ENCODE measurements at places on chromosomes 12 and 14.
A peak's percentile ranks its signal among the peaks of the same experiment; 100 is the strongest.

DNA sequence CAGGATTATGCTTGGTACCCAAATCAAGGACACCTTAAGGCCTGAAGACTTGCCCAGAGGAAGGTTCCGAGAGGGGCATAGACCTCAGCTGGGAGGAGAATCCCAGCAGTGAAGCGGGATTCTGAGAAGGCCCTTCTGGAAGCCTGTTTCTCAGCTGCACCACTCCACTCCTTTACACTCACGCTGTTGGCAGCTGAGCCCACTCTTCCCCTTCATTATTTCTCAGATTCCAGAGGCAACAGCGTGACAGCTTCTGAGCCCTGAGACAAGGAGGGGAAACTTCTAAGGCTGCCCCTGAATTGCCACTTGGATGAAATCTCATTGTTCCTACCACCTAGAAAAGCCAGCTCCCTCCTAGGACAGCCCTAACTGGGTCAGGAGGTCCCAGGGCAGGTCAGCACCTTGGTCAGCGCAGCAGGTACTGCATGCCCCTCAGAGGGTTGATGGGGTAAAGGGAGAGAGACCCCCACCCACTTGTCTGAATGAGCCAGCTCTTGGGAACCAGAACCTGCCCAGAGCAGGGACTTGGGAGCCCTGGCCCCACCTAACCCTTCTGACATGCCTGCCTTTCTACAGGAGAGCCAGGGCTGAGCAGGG, 53.9 kb downstream of the ISCA2 start:
- no peak for DNase-seq

DNA sequence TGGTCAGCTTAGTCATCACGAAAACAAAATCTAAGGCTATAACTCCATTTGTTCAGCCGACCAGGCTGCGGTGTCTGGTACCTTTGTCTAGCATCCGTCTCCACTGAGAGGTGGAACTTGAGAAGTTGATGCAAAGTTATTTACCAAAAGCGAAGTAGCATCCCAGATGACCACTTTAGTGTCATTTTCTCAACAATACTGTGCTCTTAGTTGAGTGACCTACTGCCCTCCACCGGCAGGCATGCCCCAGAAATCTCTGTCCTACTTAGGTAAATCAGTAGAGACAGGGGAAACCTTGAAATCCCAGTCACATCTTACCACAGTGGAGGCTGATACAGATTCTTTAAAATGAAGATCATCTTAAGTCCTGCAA, 1.3 kb upstream of the ST8SIA1 start:
- no peak for DNase-seq

DNA sequence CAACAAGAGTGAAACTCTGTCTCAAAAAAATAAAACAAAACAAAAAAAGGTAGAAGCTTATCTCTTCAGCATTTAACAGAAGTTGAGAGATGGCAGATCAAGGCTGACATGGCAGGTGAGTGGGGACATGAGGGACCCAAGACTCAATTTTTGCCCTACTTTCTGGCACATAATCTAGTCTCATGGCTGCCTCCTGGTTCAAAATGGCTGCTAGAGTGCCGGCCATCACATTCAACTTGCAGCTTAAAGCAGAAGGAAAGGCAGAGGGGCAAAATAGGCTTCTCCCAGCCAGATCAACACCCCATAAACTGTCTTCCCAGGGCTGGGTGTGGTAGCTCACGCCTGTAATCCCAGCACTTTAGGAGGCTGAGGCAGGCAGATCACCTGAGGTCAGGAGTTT, 784.9 kb downstream of the MED13L start:
- DNase-seq, result no peak

GRCh38 chr14:69490219-69490918, 5.8 kb downstream of the PLEKHD1 start:
- no peak for DNase-seq

GRCh38 chr14:101873991-101874390, 90.4 kb upstream of the DYNC1H1 start:
- no peak for DNase-seq

DNA sequence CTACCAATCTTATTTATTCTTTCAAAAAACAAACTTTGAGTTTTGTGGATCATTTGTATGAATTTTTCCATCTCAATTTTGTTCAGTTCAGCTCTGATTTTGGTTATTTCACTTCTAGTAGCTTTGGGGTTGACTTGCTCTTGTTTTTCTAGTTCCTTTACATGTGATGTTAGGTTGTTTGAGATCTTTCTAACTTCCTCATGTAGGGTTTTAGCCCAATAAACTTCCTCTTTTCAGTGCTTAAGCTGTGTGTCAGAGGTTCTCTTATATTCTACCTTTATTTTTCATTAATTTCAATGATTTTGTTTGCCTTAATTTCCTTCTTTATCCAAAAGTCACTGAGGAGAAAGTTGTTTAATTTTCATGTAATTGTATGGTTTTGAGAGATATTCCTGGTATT, 860.4 kb upstream of the FBXO33 start:
- DNase-seq, result no peak

DNA sequence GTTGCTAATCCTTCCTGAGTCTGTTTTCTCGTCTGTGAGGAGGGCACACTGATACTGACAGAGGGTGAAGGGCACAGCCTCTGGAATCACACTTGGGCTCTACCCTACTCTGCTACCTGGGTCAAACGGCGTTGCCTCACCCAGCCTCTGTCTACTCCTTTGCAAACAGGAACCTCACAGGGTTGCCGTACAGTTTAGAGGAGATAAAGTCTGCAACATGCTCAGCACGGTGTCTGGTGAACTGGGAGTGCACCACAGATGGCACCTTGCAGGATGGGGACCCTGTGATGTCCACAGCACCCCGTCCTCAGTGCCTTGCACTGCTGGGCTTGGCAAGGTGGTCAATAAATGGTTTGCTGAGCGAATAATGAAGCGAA, 38.3 kb downstream of the TESC start:
- no peak for DNase-seq

DNA sequence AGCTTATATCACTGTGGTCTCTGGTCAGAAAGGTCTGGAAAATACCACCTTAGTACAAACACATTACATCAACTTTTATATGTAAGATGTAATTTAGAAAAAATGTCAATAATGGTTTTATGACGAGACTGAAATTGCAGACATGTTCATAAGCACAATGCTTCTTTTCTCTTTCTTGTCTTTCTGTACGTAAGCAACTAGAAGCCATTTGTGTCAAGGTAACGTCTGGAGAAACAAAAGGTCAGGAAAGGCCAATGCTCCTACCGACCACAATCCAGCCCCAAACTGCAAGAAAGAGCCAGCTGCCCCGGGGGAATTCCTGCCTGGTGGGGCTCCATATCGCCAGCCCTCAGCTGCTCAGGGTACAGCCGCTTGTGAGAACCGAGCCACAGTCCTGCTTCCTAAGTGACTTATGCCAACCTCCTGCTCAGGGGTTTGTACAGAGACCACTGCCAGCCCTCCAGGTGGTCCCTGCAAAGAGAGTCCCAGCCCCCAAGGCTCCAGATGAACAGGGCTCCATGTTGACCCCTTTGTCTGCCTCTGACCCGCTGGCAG, 6.3 kb downstream of the ZNF839 start:
- DNase-seq, result no peak

- no peak for DNase-seq
Measured at GRCh38 chr14:81122326-81122725, 98.4 kb downstream of the GTF2A1 start.

DNA sequence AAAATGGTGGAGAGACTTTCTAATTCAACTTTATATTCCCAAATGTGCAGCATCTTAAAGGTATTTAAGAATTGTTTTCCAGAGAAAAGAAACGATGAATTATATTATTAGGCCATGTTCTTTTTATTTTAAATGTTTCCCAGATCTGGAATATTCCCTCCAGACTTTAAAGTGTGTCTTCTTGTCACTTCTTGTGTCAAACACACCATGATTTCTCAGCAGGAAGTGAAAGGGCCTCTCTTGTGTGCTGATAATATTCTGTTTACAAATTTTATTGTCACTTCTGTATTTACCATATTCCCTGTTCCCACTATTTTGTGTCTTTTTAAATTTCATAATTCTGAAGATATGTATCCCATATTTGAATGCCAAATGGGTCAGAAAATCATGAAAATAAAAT, 455.0 kb upstream of the FLRT2 start:
- DNase-seq, result no peak

DNA sequence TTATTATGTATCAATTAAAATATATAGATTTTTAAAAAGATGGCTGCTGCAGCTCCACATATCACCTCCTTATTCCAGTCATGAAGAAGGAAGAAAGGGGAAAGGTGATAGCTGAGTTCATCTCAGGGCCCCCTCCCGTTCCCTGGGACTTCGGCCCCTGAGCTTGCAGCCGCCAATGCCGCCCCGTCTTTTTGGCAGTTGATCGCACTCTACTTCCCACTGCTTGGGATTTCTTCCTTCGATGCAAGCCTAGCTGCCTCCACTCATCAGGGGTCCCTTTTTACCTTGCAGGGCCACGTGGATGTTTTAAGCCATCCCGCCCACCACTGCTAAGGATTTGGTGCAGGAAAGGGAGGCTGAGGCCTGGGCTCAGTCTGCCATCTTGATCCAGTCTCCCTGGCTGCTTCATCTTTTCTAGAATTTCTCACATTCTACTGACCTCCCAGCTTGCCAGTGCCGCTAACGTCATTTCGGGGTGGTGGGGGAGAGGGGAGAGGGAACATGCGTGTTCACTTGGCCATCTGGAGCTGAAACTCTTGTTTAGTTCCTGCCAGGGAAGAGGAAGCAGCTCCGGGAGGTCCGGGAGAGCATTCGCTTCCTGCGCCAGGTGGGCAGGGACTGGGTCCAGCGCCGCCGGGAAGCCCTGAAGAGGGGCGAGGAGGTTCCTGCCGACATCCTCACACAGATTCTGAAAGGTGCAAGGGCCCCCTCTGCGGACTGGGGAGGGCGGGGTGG, 31.3 kb downstream of the CYP46A1 start:
- no peak for DNase-seq

GRCh38 chr12:15772405-15773018, 16.7 kb downstream of the EPS8 start:
- peak; percentile 7 for DNase-seq

GRCh38 chr14:77098529-77099353, 683 bp downstream of the CIPC start:
- no peak for DNase-seq

DNA sequence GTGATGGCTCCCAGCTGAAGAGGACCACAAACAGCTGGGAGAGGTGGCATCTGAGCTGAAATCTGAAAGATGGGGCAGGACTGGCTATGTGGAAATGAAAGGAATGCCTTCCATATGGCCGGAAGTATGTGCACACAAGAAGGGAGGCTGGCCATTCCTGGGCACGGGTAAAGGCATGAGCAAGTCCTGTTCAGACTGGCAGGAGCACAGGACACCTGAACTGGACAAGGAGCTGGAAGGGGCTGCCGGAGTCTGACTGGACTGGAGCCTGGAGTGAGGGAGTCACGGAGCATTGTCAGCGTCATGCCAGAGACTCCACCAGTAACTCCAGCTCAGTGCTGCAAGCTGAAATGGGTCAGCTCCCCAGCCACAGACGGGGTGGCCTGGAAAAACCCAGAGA, 11.9 kb upstream of the TC2N start:
- no peak for DNase-seq

DNA sequence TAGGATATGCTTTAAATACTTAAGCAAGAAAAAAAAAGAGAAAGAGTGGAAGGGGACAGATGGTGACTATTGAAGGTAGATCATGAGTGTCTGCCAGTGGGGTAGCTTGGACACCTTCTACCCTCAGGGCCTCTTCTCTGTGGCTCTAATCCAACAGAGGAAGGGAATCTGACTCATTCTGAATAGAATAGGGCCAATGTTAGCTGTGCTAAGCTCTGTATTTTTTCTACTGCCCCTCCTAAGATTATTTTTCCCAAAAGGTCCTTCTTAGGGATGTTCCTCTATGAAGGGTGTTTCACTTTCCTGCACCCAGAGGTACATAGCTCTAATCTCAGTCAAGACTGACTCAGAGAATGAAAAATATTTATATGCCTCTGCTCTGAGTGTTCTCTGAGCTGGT, 25.6 kb downstream of the UNC79 start:
- no peak for DNase-seq
